Activated T-cell treated with anti-CD3 and anti-CD28 coated beads, Interleukin-2, amount 50 U/mL, for 48 hours (primary cell): ENCODE measurements at places on chromosomes 13 and 19.

GRCh38 chr13:26021516-26021915, 30.3 kb downstream of the SHISA2 start:
- DNase-seq: no peak

DNA sequence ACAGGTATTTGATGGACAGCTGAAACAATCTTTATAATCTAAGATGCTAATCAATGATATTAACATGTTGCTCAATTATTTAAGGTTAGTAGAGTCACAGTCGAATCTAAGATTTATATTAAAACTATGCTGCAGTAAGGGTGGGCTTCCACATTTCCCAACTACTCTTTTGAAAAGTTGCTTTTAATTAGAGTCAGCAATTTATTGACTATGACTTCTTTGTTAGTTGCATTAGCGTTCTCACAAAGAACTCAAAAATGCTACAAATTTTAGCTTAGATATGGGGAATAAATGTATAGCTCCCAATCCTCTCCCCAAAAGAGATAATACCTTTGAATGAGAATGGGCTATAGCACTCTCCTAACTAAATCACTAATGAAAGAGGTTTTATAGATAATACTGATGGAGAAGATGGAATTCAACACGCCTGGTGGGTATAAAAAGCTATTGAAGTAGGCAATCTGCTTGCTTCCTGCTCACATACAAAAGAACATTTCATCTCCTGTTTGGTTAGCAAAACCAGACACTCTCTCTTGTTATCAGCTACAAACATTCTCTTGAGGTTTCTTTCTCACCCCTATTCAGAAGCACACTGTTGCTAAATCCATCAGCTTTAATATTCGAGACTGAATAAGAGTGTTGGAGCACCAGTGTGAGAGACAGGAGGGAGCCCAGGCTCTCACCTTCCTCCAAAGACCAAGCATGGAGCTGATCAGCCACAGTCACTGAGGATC, 2.4 kb upstream of the FLT1 start:
- DNase-seq: no peak

DNA sequence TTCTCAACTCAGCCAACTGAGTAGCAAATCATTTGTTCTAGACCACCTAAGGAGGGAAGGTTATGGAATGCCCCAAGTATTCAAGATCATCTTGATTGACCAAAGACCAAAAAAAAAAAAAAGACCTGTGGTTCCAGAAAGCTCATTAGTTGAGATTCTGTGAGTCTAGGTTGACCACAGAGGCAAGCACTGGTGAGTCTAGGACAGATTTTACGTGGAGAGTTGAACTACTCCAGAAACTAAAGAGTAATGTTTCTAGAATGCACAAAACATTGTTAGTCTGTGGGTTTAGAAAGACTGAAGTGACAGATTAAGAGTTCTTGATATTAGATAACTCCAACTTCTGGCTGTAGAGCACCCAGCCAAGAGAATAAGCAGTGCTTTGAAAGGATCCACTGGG, 4.0 kb upstream of the CYTH2 start:
- no peak for DNase-seq

DNA sequence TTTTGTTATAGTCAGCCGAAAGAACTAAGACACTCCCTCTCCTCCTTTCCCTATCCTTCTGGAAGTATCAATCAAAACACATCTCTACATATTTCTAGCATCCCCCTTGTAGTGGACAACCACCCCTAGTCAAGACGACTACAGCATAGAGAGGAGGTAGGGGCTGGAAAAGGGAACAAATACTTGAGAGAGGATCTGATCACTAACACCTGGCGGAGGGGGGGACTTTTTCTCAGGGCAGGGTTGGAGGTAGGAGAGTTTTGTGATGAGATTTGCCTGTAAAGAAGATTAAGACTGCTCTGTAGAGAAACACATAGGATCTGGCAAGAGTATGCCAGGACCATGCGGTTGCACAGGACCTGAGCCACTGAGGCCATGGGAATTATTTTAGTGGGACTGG, 208.1 kb downstream of the SHISA2 start:
- DNase-seq: no peak

DNA sequence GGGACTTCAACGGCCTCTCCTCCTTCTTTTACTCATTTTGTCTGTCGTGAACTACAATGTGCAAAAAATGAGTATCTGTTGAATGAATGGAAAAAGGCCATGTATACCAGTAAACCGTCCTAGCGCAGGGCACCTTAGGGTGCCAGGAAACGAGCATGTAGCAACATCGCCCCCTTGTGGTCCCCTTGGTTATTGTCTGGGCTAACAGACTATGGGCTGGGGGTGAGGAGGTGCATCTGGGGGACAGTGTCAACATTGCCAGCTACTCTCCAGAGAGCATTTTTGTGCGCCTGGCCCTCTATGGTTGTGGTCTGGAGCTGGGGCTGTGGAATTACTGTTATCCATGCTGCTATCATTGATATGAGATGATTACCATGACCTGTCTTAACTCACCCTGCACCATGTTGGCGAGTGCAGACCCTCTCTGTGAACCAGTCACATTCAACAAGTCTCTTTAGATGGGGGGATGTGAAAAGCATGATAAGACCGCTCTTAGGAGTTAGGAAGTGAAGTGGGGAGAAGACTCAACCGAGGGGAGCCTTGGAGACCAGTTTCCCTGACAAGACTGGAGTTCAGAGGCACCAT, 22.8 kb upstream of the SIGLEC11 start:
- peak; percentile 89 for DNase-seq

GRCh38 chr19:35470128-35470527, 20.1 kb downstream of the KRTDAP start:
- DNase-seq: no peak

DNA sequence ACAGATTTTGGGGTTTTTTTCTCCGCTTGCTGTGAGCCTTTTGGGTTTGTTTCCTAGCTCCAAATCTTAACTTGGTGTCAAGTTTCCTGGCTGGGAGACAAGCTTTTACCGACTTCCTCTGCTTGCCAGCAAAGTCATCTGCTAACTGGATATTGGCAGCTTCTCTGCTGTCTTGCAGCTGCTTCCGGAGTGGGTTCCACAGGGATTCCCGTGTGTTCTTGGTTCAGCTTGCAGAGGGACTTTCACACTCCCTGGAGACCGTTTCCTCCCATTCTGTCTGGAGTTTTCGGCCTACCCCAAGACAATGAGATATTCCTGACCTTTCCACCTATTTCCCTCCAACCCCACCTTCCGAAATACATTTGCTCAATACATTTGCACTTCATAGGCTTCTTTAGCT, 2.2 kb upstream of the COLGALT1 start:
- DNase-seq: no peak

- no peak for DNase-seq
Observed at GRCh38 chr19:51807111-51807701, 12.2 kb downstream of the FPR3 start.

- no peak for DNase-seq
Observed at GRCh38 chr19:30690935-30691818, 319.0 kb downstream of the ZNF536 start.

DNA sequence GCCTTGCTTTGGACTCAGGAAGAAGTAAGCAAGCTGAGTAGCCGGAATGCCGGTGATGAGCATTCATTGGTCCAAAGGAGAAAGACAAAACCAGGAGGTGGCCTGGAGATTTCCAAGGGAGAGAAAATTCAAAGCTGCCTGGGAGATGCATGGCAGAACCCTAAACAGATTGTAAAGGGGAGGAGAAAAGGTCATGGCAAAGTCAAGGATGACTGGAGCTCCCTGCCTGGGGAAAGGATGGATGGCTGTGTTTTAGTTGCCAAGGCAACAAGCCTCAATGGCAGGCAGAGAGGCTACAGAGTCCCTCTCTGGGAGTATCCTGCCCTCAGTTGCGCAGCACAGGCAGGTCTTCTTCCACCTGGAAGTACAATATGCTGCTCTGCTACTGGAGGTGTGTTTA, 134.0 kb downstream of the ENOX1 start:
- DNase-seq: no peak

DNA sequence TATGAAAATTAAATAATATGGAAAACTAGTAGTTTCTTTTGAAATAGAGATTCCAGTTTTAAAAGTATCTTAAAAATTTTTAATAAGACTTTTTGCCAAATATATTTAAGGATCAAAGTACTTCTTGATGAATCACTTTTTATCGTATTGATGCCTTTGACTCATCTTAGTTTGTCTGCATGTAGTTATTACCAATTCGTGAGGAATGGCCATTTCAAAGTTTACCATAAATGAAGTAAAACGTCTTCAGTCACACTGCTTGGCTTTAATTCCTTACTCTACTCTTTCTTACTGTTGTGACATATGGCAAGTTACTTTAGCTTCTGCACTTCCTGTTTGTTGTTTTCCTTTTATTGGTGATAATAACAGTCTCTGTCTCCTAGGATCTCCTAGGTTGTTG, 38.3 kb downstream of the NDFIP2 start:
- no peak for DNase-seq

DNA sequence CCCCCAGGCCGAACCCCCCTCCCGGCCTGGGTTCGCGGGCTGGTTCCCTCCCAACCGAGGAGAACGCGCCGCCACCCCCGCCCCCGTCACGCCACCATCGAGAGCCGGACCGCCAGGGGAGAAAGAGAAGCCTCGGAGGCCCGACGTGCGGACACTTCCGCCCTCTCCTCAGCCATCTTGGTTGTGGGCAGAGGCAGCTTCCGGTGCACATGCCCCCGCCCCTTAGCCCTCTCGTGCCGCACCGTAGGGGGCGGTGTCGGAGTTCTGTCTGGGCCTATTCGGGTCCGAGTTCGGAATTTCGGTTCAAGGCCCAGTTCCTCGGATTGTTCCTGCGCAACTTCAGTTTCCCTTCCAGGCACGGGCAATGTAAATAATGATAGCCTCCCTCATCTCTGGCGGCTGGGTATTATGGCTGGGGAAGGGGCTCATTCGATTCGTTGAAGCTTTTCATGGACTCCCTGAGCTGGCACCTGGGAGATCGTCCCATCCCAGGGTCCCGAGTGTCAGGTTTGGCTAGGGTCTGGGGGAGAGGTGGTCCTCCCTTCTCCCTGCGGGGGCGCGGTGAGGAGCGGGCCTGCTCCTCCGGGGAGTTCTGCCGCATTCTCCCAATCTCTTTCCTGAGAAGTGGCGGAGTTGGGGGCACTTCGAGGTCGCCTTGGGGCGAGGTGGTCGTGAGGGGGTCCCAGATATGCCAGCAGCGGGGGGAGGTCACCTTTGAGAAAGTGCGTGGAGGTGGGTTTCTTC, at the start of the genes IER2 and STX10:
TSS of gene IER2 (plus strand) at position 225 of the 744 bp plus-strand sequence. CDS start 2,776 bp downstream, outside the sequence.
TSS of gene STX10 (minus strand) at position 189 of the 744 bp plus-strand sequence. CDS start 202 bp downstream, outside the sequence.
- peak; percentile 95 for DNase-seq
